ENCODE measurements at places on chromosomes 2 and 18.
A peak's percentile ranks its signal among the peaks of the same experiment; 100 is the strongest.

DNA sequence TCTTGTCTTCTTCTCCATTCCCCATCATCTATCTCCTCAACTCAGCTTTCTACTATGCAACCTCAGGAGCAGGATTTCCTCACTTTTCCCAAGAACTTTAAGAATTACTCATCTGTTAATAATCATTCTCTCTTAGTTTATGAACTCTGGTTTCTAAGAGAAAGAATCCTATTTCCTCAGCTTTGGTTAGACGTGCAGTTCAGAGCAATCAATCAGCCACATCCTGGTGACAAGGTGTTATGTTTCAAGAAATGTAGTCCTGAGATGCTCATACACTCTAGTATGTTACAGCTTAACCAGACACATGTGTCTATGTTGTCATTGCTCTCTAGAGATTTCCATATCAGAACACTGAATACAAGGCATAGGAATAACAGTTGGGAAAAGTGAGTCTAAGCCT is 277.9 kb downstream of the MBD2 start:
- DNase-seq: no peak

DNA sequence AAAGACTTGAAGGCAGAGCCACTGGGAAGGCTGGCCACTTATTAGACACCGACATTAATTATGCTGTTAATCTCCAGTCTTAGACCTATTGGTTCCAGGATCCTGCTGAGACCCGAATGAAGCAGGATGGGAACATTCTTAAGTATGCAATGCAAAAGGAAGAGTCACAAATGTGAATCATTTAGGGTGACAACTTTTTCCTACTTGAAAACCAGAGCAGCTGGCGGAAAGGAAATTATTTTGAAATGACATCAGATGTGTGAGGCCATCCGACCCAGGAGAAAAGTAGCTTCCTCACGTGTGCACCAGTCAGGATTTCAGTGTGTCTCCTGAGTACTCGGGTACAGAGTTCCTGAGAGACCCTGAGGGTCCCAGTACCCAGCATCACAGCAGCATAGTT is 222.9 kb upstream of the NCKAP5 start:
- DNase-seq: peak; percentile 81

- no peak for DNase-seq
These were observed 141.1 kb upstream of the COPS8 start for GRCh38 chr2:236944561-236944960.

DNA sequence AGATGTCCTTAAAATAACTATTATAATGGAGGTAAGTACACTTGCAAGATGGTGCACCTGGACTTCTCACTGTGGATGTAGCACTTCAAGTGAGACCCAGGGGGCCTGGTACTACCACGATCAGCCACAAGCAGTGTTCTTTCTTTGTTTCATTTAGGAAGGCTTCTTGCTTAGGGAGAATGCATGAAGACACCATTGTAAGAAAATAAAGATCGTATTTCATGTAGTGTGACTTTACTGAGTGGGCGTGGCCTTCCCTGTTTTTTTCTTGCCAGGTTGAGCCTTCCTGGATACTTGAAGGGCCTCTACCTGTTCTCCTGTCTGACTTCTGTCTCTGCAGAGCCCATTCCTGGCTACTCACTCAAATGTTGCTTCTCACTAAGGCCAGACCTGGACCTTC is 615.6 kb upstream of the SOX11 start:
- no peak for DNase-seq

DNA sequence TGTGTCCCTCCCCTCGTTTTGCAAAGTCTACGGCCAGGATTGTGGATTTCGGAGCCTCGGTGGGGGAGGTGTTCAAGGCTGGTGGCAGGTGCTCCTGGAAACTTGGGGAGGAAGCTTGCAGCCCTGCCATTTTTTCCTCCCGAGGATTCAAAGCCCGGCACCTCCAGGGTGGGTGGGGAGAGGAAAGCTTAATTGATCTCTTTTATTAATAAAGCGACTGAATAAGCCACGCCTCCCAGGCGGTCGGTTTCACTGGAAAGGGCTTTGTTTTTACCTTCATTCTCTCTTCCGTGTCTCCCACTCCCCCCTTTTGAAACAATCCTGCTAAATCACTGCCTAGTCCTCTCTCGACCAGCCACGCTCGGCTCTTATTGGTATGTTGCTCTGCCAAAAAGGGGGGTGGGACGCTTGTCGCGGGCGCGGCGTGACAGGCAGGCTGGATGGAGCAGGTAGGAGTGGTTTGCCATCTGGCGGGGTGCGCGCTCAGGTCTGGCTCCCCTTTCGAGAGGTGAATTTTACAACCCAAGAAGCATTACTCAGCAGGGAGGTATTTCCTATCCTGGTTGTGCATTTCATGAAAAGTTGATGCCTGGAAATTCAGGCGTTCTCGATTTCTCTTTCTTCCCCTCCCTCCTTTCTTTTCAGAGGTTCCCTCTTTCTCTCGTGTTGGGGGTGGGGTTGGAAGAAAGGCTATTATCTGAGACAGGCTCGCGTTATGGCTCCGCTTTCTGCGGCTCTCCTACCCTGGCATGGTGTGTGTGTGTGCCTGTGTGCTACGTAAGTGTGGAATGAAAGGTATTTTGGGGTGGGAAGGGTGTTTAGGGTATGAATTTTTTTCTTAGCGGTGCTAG is 1.4 kb downstream of the NEDD4L start:
- no peak for DNase-seq

- no peak for DNase-seq
These were observed 352.6 kb downstream of the SS18 start for GRCh38 chr18:25737710-25738311.

- DNase-seq: no peak
These were observed 21.6 kb downstream of the ADCY3 start for GRCh38 chr2:24898122-24899109.
